Activated naive CD4-positive, alpha-beta T cell treated with anti-CD3 and anti-CD28 coated beads for 36 hours (primary cell): ENCODE measurements at places on chromosomes 12 and 14. TPM values are rescaled to one million over a fixed set of nuclear protein-coding genes. Genes with fewer than 3 reads are reported as not detected.

GRCh38 chr14:95034788-95035187 lies 122.5 kb downstream of the DICER1 start:
- peaks cover 10% of the 10 kb centered on the region for H3K27me3 ChIP-seq
- no peaks in the 10 kb centered on the region for H3K36me3 ChIP-seq
- H3K4me1 ChIP-seq: no peaks in the 10 kb centered on the region
- DNase-seq: no peak

- H3K4me3 ChIP-seq: no peak overlapping the region
- no peaks in the 10 kb centered on the region for H3K4me1 ChIP-seq
- H3K27me3 ChIP-seq: peaks cover 1% of the 10 kb centered on the region
- no peak overlapping the region for H3K27ac ChIP-seq
These were observed 364.8 kb downstream of the CACNA1C start for GRCh38 chr12:2417481-2418160.

- peak; percentile 9 for DNase-seq
- H3K4me1 ChIP-seq: peaks cover 4% of the 10 kb centered on the region
- H3K4me3 ChIP-seq: no peak overlapping the region
- H3K27ac ChIP-seq: no peak overlapping the region
- no peaks in the 10 kb centered on the region for H3K36me3 ChIP-seq
These were observed 11.2 kb downstream of the BCL2L14 start for GRCh38 chr12:12081836-12082497.

DNA sequence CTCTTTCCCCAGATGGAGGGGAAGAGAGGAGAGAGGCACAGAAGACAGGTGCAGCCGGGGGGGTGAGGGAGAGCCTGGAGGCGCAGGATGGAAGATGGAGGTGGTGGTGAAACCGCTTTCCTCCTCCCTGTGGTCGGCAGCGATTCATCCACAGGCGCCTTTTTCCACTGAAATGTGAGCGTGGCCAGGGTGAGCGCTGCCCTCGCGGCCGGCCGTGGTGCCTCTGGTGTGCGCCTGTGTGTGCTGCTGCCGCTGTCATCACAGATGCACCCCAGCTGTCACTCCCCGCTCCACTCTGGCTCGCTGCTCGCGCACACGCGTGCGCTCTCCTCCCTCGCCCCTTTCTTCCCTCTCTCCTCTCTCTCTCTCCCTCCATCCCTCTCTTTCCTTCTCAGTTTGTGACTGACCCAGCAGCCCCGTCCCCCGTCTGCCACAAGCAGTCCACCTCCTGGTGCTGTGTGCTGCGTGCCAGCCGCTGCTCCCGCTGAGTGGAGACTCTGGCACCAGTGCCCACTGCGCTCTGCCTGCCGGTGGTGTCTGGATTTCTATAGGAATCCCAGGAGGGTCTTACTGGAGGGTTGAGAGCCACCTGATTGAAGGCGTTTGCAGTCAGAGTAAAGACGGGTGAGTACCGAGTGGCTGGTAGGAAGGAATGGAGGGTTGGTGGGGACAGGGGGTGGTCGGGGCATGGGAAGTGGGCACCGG lies at the start of gene LRTM2:
Gene LRTM2 (plus strand): TSS at position 375 of the 705 bp plus-strand sequence. CDS start 7,584 bp downstream, outside the sequence.
- H3K27ac ChIP-seq: no peak within 1 kb of the TSS
- H3K4me1 ChIP-seq: peaks cover 3% of the 10 kb centered on the region
- DNase-seq: no peak
- no peak within 1 kb of the TSS for H3K4me3 ChIP-seq
- peaks cover 22% of the 10 kb centered on the region for H3K27me3 ChIP-seq

DNA sequence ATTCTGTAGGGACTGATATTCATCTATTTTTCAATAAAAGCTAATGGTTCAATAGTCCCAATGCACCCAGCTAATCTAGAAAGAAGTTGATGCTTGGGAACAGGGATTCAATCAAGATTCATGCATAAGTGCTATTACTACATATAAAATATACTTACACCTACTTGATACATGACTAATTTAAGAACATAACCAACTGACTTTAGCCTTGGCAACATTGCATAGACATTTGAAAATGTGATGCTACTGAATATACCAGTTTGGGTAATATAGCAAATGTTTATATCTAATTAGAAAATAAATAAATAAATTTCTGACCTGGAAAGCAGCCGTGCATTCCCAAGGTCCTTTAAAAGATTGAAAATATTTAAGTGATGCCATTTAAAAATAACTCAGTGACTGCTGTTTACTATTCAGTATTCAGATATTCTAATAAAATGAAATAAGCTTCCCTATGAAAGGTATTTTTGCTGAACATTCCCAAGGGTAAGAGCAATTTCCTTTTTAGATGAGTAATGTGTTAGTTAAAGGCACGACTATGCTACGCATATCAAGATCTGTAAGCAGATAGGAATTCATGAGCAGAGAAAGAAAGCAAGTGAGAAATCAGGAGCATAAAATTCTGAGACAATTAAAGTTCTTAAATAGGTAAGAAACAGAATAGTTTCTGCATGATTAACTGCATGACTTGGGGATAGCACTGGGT lies 160.6 kb upstream of the SYT1 start:
- no peak overlapping the region for H3K27ac ChIP-seq
- no peaks in the 10 kb centered on the region for H3K27me3 ChIP-seq
- no peak overlapping the region for H3K4me3 ChIP-seq
- no peaks in the 10 kb centered on the region for H3K4me1 ChIP-seq

GRCh38 chr12:42213023-42213422 lies 25.0 kb downstream of the YAF2 start:
- no peak overlapping the region for H3K27ac ChIP-seq
- H3K4me1 ChIP-seq: peaks cover 17% of the 10 kb centered on the region
- no peaks in the 10 kb centered on the region for H3K36me3 ChIP-seq
- no peak for DNase-seq
- no peaks in the 10 kb centered on the region for H3K27me3 ChIP-seq
- H3K4me3 ChIP-seq: no peak overlapping the region

- no peak for DNase-seq
- H3K4me3 ChIP-seq: no peak overlapping the region
- no peaks in the 10 kb centered on the region for H3K36me3 ChIP-seq
These were observed 120.3 kb downstream of the GARIN6 start for GRCh38 chr12:99767809-99768208.

DNA sequence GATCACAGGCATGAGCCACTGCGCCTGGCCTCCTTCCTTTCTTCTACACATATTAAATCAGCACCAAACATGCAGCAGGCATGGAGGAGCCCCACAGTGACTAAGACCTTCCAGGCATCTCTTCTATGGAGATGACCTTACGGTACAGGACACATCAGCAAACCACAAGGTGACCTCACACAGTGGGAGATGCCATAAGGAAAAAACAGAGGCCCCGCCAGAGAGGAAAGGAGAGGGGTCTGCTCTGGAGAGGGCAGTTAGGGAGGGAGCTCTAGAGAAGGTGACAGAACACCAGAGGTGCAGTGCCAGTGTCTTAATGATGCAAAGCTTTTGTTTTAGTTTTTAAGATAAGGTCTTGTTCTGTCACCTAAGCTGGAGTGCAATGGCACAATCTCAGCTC lies 81.1 kb upstream of the ESRRB start:
- no peaks in the 10 kb centered on the region for H3K36me3 ChIP-seq
- H3K27me3 ChIP-seq: peaks cover 15% of the 10 kb centered on the region
- no peaks in the 10 kb centered on the region for H3K4me1 ChIP-seq

Gene PZP
- total RNA-seq: not detected

Gene ADAMTS20
- not detected for total RNA-seq

DNA sequence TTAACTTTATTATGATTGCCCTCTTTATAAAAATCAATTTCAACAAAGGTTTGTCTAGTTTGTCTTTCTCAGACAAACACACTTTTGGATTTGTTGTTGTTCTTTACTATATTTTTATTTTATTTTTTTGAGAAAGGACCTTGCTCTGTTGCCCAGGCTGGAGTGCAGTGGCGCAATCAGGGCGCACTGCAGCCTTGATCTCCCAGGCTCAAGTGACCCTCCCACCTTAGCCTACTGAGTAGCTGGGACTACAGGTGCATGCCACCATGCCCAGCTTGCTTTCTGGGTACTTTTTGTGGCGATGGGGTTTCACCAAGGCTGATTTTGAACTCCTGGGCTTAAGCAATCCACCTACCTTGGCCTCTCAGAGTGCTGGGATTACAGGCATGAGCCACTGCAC lies 64.4 kb upstream of the CFL2 start:
- no peak for DNase-seq
